ENCODE measurements at places on chromosomes 4 and X.

GRCh38 chrX:106791495-106791894 is 11.0 kb upstream of the TBC1D8B start:
- DNase-seq, result no peak
- no peak overlapping the region for H3K4me3 ChIP-seq
- no peaks in the 10 kb centered on the region for H3K4me1 ChIP-seq
- H3K27ac ChIP-seq, result no peak overlapping the region
- H3K36me3 ChIP-seq, result no peaks in the 10 kb centered on the region
- H3K27me3 ChIP-seq, result no peaks in the 10 kb centered on the region

GRCh38 chr4:102692474-102692873 is 68.3 kb downstream of the MANBA start:
- no peaks in the 10 kb centered on the region for H3K27me3 ChIP-seq
- no peaks in the 10 kb centered on the region for H3K4me1 ChIP-seq
- no peak for DNase-seq
- no peak overlapping the region for H3K4me3 ChIP-seq
- peaks cover 33% of the 10 kb centered on the region for H3K36me3 ChIP-seq

DNA sequence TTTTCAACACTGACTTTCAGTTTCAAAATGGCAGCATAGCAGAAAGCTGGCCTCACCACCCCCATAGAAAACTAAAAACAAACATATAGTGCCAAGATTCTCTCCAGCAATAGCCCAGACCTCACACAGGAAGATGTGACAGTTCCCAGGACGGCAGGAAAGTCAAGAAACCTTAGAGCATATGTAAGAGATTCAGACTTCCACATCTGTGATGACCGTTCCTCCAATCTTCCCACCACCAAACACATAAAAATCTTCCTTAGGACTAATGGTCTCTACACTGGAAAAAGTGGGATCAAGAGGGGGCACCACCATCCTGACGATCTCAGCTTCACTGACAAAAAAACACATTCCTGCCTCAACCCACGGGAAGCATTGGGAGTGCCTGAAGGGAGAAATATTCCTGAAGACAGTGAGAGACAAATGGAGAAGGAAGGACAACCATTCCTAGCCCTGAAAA is 134.1 kb upstream of the CPXCR1 start:
- no peak for DNase-seq
- no peak overlapping the region for H3K27ac ChIP-seq
- H3K4me3 ChIP-seq, result no peak overlapping the region
- no peaks in the 10 kb centered on the region for H3K36me3 ChIP-seq

DNA sequence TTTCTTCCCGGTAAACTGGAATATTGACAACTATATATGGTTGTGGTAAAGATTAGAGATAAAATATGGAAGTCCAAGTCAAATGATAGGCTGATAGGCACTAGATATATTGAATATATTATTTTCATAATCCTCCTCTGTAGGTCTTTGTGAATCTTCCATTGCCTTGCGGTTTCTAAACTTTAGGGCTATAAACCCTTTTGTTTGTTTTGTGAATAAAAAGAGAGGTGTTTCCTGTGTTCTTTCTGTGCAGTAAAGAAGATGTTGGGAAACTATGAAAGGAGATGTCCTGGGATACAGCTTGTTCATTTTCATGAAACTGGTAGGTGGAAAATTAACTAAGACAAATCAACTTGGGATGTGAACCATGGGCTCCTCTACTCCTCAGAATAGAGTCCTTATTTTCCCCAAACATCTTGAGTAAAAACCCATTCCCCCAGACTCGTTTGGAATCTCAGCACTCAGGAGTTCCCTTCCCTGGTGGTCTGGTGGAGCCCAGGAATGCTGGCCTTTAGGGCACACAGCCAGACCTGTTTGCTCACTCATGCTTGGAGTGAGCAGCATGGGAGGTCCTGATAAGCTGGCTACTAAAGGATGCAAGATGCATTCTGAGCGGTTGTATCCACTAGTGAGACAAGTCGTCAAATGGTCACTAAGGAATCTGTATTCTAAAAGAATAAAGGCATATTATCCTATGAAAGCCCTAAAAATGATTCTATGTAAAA is 22.2 kb downstream of the PRDM8 start:
- peaks cover 25% of the 10 kb centered on the region for H3K27me3 ChIP-seq
- DNase-seq, result no peak
- no peak overlapping the region for H3K27ac ChIP-seq
- no peaks in the 10 kb centered on the region for H3K4me1 ChIP-seq
- no peak overlapping the region for H3K4me3 ChIP-seq

GRCh38 chr4:47615385-47615784 is 130.3 kb downstream of the ATP10D start:
- H3K4me3 ChIP-seq, result no peak overlapping the region
- DNase-seq, result no peak
- H3K36me3 ChIP-seq, result no peaks in the 10 kb centered on the region
- H3K4me1 ChIP-seq, result no peaks in the 10 kb centered on the region
- H3K27me3 ChIP-seq, result no peaks in the 10 kb centered on the region

Measured in upper lobe of right lung (tissue), 1 donor.